T-helper 17 cell (primary cell): ENCODE measurements at places on chromosomes 1 and 21.
A peak's percentile ranks its signal among the peaks of the same experiment; 100 is the strongest.

- no peak for DNase-seq
Measured at GRCh38 chr1:33653226-33653625, 180.8 kb downstream of the ZSCAN20 start.

DNA sequence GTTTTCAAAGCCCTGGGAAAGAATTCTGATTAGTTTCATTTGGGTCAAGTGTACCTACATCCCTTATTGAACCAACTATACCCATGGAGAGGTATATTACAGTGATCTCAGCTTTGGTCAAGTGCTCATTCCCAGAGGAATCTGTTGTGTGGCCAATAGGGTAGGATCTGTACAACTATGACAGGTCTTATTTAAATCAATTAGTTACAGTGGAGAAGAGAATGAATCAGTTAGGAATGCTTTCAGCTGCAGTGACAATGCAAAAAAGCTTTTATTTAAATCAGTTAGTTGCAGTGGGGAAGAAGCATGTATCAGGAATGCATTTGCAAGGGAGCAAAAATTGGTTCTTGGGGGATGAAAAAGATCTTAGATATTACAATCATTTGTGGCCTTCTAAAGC is 119.0 kb downstream of the FGGY start:
- no peak for DNase-seq

DNA sequence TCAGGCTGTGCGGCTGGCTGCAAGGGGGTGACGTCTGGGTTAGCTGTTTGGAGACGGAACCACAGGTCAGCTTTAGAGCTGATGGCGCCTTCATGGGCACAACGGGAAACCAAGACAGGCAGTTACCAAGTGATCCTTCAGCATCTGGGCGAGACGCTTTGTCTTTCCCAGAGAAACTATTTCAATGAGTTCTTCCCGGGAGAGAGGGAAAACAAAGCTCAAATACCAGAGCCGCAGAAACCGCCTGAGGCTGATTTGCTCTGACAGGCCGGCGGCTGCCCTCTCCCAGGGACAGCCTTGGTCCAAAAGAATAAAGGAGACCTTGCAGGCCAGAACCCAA is 76.5 kb downstream of the CD58 start:
- no peak for DNase-seq

DNA sequence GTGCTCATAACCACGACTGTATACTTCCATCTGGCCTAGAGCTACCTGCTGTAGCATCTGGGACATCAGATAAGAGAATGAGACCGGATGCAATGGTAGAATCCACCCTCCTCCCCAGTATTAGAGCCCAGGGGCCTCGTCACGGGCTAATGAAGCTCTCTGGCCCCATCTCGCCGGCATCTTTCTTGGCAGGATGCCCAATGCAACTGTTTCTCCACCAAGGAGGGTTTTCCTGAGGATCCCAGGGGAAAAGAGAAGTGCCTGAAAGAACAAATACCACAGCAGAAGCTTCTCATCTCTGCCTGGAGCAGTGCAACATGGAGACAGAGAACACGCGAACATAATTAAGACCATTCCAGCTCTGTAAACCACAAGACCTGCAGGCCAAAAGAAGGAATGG is 80.0 kb downstream of the VWA5B1 start:
- no peak for DNase-seq

DNA sequence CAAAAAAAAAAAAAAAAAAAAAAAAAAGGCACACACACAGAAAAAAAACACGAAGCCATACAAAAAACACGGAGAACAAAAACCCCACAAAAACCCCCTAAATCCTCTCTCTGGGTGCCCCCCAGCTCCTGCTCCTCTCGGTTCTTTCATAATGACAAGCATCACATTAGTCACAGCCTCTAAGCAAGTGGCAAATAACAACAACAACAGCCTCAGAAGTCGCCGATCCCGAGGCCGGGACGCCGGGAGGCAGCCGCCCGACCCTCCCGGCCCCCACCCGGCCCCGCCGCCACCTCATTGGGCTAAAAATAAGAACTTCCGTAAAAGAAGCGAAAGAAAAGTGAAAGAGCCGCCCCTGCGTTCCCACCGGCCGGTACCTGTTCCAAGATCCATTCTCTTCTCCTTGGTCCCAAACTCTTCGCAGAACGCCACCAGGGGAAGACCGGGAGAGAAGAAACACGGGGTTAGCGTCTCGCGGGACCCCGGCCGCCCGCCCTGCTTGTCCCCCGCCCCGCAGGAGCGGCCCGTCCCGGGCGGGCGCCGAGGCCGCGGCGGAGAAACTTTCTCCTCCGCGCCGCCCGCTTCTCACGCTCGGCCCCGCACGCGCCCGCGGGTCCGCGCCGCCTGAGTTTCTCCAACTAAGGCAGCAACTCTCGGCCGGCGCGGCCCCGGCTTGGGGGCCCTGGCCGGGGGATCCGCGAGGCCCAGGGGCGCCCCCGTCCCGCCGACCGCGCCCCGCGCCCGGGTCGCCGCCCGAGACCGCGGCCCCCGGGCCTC is 102.8 kb downstream of the CASZ1 start:
- DNase-seq = peak; percentile 38

- no peak for DNase-seq
Measured at GRCh38 chr1:94707321-94708298, 112.5 kb upstream of the SLC44A3 start.

GRCh38 chr1:224245188-224245587 is 62.1 kb downstream of the DEGS1 start:
- DNase-seq = no peak

DNA sequence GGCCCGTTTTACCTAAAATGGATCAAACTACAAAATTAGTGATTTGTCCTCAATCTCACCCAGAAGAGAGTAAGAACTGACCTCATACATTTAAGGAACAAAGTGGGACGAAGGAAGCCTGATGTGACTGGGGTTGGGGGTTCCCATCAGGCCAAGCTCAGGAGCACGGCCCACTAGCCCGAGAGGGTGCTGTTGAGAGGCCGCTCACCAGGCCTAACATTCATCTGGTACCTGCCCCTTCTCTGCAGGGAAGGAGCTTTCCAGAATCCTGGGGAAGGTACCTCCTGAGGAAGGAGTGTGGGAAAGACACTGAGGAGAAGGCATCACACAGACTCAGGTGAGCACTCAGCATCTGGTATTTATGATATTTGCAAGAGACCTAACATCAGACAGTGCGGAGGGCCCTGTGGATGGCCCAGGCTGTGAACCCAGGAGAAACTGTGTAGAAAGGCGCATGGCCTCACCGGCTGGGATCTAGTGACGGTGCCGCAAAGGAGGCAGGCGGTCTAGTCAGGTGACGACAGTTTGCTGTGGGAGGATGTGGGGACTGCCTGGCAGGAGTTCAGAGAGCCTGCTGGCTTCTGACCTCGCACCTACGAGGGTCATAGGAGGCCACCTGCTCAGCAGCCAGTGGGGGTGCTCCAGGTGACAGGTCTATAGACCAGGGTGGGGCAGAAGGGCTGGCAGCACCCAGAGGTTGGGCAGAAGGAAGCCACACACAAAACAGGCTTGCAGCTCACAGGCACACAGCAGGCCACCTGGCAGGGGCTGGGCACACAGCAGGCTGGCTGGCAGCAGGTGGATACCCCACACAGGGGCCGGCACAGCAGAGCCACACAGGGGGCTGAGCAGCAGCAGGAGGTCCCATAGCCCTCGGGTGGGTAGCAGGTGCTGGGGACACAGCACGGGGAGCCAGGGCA is 543 bp downstream of the KRTAP12-4 start:
- no peak for DNase-seq

- DNase-seq = no peak
Measured at GRCh38 chr1:11725616-11726015, 10.3 kb upstream of the AGTRAP start.

DNA sequence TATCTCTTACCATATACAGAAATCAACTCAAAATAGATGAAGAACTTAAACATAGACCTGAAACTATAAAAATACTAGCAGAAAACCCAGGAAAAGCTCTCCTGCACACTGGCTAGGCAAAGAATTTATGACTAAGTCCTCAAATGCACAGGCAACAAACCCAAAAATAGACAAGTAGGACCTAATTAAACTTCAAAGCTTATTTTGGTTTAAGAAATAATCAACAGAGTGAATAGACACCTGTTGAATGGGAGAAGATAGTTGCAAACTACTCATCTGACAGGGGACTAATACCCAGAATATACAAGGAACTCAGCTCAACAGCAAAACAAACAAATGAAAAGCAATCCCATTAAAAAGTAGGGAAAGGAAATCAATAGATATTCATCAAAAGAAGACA is 40.7 kb downstream of the WARS2 start:
- DNase-seq = no peak

DNA sequence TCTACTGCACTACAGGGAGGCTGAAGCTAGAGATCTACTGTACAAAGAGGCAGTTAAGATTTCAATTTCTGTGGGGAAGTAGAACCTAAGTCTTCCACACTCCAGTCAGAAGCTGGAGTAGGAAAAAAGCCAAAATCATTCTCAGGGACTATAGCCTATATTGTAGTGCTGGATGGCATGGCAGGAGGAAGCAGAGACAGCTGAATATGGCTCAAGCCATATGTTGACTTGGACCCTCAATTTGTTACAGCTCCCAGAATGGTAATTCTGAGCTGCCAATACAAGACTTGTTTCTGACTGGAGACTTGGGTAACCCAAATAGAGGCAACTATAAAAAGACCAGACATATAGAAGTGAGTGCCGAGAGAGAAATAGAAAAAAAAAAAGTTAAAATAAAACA is 200.6 kb downstream of the PTBP2 start:
- DNase-seq = no peak

GRCh38 chr1:25091658-25092057 is 140.6 kb downstream of the SYF2 start:
- no peak for DNase-seq
